Natural killer cell treated with Interleukin-12 subunit alpha and Interleukin-12 subunit beta and Interleukin-15 and Interleukin-18, amount 100 ng/mL, for 72 hours (primary cell): ENCODE measurements at places on chromosomes 12 and 14. TPM values are rescaled to one million over a fixed set of nuclear protein-coding genes. Genes with fewer than 3 reads are reported as not detected.

- DNase-seq = no peak
These were observed 51.6 kb upstream of the SRP54 start for GRCh38 chr14:34931206-34931605.

GRCh38 chr12:104631867-104632266 is 175.1 kb downstream of the CHST11 start:
- DNase-seq = peak; percentile 31

DNA sequence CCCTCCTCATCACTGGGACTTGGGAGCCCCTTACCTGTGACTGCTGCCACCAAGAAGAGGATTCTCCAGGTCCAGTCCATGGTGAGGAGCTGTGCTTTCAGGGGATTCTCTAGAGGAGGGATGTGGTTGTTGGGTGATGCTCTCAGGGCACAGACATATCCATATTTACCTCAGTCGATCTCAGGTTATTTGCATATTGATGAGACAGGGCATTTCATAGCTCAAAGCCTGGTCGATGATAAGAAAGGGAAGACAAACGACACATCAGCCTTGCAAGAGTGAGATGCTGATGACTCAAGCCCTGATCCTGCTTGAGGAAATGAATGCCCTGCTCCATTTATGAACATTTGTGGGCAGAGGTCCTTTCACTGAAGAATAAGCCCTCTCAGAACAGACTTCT is 981.0 kb downstream of the TMEM121 start:
- DNase-seq = peak; percentile 65

Gene TAS2R30
- total RNA-seq = 3.6 TPM
